IMR-90 (cell line): ENCODE measurements at places on chromosomes 3 and 15. TPM values are rescaled to one million over a fixed set of nuclear protein-coding genes. Genes with fewer than 3 reads are reported as not detected.

The ADAMTS17 gene
- polyA plus RNA-seq = 0.03 and 0.09 TPM in 2 replicates

DNA sequence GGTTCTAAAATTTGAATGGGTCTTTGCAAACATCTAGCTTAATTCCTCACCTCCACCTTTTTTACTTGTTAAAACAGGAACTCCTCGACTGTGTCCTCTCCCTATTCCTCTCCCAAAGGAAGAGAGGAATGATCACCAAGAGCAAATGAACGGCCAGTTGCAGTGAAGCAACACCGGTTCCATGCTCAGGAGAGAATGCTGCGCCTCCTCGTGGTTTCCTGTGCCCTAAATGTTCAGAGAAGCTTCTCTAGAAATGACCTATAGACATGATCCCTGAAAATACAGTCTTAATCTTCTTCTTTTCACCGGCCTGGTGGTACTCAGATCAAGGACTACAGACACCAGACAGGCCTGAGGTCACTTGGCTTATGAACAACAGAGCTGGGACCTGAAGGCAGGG, 65.1 kb upstream of the GUCA1C start:
- peak; percentile 0 for DNase-seq

- DNase-seq = no peak
These were observed 35.5 kb downstream of the PTH1R start for GRCh38 chr3:46912986-46913385.

- DNase-seq = peak; percentile 49
These were observed 11.5 kb upstream of the MAP3K13 start for GRCh38 chr3:185351396-185351795.

- DNase-seq = no peak
These were observed 23.7 kb downstream of the ATRIP start for GRCh38 chr3:48470286-48470685.

DNA sequence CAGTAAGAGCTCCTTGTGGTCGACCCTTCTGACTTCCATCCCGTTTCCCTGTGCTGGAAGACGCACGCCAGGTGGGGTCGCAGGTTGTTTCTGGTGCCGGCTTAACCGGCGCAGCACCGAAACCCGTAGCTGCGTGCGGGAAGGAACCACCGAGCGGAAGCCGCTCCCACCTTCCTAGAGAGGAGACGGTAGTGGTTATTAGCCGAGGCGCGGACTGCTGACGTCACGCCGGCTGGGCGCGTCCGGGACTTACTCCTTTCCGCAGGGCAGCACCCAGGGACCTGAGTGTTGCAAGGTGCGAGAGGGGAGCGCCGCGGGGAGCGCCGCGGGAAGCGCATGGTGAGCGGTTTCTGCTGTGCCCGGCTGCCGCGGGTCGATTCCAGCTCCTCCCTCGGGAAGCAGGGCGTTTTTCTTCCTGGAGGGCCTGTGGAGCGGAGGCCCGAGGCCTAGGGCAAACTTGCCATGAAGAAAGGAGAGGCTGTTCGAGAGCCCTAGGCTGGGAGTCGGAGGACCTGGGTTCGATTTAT, at the start of gene ZNF501:
TSS of gene ZNF501 (plus strand) at position 252 of the 527 bp plus-strand sequence. CDS start 4,787 bp downstream, outside the sequence.
- peak; percentile 86 for DNase-seq

- peak; percentile 57 for DNase-seq
These were observed 109.2 kb upstream of the STT3B start for GRCh38 chr3:31423482-31423881.
